Natural killer cell (primary cell): ENCODE measurements at places on chromosomes 4 and X.

- DNase-seq, result no peak
- no peaks in the 10 kb centered on the region for H3K36me3 ChIP-seq
- H3K4me1 ChIP-seq, result no peaks in the 10 kb centered on the region
These were observed 1.9 kb downstream of the ARHGAP6 start for GRCh38 chrX:11663875-11664210.

DNA sequence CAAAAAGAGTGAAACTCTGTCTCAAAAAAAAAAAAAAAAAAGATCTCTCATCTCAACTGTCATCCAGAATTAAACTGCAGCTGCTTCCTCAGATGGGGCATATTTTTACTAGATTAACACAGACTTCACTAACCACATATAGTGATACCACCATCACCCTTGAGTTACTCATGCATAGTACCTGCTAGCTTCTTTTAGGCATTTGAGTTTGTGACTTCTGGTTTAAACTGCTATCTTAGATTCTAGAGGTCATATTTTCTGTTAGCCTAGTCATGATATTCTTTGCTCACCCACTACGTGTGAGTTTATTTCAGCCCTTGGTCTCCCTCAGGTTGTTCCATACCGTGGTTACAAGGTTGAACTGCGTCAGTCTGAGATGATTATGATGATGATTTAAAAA, 154.9 kb upstream of the BMP3 start:
- no peaks in the 10 kb centered on the region for H3K27me3 ChIP-seq
- no peak overlapping the region for H3K27ac ChIP-seq
- no peaks in the 10 kb centered on the region for H3K36me3 ChIP-seq
- no peaks in the 10 kb centered on the region for H3K4me1 ChIP-seq
- H3K4me3 ChIP-seq, result no peak overlapping the region
- no peak for DNase-seq

GRCh38 chrX:136219893-136220292, 31.3 kb downstream of the MAP7D3 start:
- H3K4me3 ChIP-seq, result no peak overlapping the region
- no peaks in the 10 kb centered on the region for H3K27me3 ChIP-seq
- no peak overlapping the region for H3K27ac ChIP-seq
- DNase-seq, result no peak
- H3K36me3 ChIP-seq, result peaks cover 28% of the 10 kb centered on the region

DNA sequence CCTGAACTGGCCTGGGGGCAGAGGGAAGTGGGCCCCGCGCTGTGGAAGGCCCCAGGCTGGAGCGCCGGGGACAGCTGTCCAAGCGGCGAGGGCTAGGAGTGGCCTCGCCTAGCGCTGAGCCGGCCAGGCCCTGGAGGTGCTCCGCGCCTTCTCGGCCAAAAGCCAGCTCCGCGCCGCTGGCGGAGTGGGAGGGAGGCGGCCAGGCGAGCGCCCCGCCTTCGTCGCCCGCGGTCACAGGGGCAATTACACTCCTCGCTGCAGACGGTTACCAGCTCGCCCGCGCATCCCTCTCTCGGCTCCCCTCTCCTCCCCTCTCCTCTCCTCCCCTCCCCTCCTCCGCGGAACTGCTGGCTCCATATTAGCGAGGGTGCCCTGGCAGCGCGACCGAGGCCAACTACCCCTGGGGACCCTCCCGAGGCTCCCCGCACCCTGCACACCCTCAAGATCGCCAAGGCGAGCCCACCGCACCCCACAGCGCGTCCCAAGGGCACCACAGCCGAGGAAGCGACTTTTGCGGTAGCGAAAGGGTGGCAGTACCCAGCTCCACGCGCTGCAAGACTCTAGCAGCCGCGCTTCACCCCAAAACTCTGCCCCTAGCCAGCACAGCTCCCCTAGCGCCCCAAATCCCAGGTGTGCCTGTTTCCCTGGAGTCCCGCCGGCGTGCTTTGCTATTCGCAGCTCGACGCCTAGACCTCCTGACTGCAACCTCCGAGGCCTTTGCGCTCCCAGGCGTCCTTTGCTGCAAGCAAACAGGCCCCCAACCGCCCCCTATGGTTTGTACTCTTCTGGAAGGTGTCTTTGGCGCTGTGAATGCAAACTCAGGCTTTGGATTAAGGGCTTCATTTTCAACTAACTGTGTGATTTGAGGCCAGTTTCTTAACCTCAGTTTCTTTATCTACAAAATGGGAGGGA, 91.4 kb downstream of the BCOR start:
- H3K27me3 ChIP-seq, result peaks cover 22% of the 10 kb centered on the region
- H3K27ac ChIP-seq, result no peak overlapping the region
- peak; percentile 42 for DNase-seq
- H3K36me3 ChIP-seq, result no peaks in the 10 kb centered on the region

DNA sequence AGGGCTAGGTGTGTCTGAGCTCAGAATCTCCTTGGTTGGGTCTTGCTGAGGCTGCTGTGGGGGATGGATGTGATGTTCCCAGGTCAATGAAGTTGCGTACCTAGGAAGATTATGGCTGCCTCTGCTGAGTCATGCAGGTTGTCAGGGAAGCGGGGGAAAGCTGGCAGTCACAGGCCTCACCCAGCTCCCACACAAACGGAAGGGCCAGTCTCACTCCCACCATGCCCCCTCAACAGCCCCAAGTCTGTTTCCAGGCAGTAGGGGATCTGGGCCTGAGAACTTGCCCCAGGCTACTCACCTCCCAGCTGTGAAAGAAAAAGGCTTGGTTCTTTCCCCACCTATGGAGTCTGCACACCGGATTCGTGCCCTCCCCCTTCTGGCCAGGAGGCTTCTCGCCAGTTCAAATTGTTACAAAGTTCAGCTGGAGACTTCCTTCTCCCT, 72.9 kb downstream of the WDR44 start:
- no peak for DNase-seq
- no peaks in the 10 kb centered on the region for H3K27me3 ChIP-seq
- no peak overlapping the region for H3K4me3 ChIP-seq
- no peaks in the 10 kb centered on the region for H3K36me3 ChIP-seq
- H3K27ac ChIP-seq, result no peak overlapping the region
- H3K4me1 ChIP-seq, result no peaks in the 10 kb centered on the region

DNA sequence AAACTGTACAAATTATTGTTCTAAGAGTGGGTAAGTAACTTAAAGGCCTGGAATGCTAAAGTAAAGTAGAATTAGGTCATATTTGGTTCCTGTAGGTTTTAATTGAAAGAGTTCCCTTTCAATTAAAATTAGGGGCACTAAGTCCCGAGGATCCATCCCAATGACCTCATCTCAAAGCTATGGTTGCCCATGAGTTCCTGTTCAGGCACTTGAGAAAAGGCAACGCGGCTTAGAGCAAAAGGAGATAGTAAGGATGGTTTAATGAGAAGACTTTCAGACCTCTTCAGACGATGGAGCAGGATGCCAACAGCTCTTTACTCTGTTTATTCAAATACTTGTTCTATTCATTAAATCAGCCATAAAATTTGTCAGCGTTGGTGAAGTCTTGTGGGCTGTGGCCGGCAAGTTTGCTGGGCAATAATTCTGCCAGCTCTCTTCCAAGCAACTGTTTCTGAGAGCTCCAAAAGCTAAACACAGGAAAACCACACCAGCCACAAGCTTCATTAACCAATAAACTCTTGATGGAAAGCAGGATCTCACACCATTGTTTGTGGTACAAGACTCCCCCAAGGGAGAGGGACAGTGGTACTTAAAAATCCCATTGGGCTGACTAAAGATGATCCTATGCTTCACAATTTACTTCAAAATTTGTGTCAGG, 167.4 kb downstream of the COL4A6 start:
- no peak overlapping the region for H3K4me3 ChIP-seq
- no peaks in the 10 kb centered on the region for H3K4me1 ChIP-seq
- no peaks in the 10 kb centered on the region for H3K27me3 ChIP-seq
- H3K27ac ChIP-seq, result no peak overlapping the region
- DNase-seq, result no peak
- no peaks in the 10 kb centered on the region for H3K36me3 ChIP-seq

- H3K27me3 ChIP-seq, result no peaks in the 10 kb centered on the region
- peak; percentile 34 for DNase-seq
- H3K36me3 ChIP-seq, result no peaks in the 10 kb centered on the region
- H3K4me1 ChIP-seq, result peaks cover 16% of the 10 kb centered on the region
These were observed 1.6 kb downstream of the SEPTIN11 start for GRCh38 chr4:76950956-76951671.

- H3K27ac ChIP-seq, result no peak overlapping the region
- H3K36me3 ChIP-seq, result no peaks in the 10 kb centered on the region
- H3K27me3 ChIP-seq, result no peaks in the 10 kb centered on the region
- no peaks in the 10 kb centered on the region for H3K4me1 ChIP-seq
- DNase-seq, result no peak
- H3K4me3 ChIP-seq, result no peak overlapping the region
These were observed 10.1 kb downstream of the RADX start for GRCh38 chrX:106621836-106622235.

DNA sequence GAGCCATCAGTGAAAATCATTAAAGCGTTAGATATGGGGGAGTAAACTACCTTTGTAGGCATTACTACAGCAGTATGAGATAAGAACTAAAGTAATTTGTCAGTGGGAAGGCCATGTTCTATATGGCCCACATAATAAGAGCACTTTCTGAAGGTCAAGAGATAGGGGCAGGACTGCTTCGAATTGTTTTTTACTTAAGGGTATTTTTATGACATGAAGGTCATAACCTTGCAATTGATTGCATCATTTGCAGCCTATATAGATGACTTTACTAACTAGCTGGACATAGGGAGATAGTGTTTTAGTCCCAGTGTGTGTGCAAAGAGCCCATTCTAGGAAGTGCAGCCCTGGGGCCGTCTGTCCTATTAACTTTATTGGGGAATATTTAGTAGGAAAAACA, 23.6 kb upstream of the GC start:
- no peak overlapping the region for H3K4me3 ChIP-seq
- H3K27ac ChIP-seq, result no peak overlapping the region
- no peaks in the 10 kb centered on the region for H3K4me1 ChIP-seq

DNA sequence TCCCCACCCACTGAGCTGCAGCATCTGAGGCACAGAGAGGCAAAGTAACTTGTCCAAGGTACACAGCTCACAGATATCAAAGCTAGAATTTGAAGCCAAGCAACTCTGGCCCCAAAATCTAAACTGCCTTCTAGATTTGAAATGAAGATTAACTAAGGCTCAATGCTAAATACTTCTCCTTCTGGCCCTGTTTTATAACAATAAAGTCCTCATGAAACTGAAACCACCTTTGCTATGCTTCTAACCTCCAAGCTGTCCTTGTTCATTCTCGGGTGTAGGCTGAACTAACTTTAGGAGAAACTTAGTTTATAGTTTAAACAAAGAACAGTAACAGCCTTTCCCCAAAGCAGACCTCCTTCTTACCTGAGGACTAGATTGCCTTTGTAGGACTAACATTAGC, 93.6 kb downstream of the DCTD start:
- no peaks in the 10 kb centered on the region for H3K36me3 ChIP-seq
- H3K27me3 ChIP-seq, result no peaks in the 10 kb centered on the region
- H3K27ac ChIP-seq, result no peak overlapping the region

DNA sequence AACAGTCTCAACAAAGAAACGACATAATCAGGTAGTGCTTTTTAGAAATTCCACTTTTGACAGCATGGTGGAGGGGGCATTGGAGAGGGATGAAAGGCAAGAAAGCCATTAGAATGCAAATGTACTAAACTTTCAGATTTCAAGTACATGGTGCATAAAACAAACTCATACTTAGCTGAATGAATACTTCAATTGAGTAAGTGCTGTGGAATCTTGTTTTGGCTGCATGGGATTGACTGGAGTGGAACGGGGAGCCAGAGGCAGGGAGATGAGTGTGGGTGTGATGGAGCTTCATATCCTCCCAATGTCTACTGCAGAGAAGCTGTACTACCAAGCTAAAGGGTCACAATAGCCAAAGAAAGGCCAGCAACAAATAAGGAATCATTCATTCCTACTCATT, 52.4 kb downstream of the USP46 start:
- no peak for DNase-seq
- no peaks in the 10 kb centered on the region for H3K4me1 ChIP-seq
- no peaks in the 10 kb centered on the region for H3K27me3 ChIP-seq

DNA sequence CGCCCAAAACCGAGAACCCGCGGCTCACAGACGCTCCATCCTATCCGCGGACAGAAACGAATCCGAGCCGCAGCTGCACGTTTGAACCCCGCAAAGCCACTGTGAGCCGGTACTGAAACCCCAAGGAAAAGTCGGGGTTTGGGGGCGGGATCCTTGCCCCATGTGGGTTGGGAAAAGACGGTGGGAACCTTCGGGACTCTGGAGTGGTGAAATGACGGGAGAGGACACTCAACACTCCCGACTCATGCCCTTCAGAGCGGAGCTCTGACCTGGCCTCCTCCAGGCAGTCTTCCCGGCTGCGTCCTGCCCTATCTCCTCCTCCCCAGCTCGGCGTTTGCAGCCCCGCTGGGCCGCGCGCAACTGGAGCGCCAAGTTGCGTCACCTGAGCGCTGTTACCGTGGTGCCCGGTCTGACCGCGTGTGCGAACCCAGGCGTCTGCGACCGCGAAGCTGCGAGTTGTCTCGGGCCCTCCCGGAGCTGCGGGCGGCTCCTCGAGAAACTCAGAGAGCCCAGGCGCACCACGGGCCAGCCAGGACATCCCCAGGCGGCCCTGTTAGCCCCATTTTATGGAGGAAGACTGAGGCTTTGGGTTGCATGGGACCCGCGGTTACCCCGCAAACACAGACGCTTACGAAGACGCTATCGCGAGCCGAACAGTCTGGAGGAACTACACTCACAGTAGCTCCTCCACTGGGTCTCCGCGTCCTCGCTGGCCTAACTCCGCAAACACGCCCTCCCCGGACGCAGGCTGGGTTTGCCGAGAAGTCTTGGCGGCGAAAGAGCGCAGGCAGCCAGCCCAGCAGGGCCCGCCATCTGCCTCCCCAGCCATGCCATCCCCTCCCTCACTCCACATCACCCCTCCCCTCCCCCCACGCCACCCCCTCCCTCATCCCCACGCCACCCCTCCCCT, 20.3 kb upstream of the HMX1 start:
- no peaks in the 10 kb centered on the region for H3K36me3 ChIP-seq
- no peak overlapping the region for H3K27ac ChIP-seq
- H3K4me1 ChIP-seq, result no peaks in the 10 kb centered on the region
- H3K27me3 ChIP-seq, result peaks cover 8% of the 10 kb centered on the region
- H3K4me3 ChIP-seq, result no peak overlapping the region
- no peak for DNase-seq

DNA sequence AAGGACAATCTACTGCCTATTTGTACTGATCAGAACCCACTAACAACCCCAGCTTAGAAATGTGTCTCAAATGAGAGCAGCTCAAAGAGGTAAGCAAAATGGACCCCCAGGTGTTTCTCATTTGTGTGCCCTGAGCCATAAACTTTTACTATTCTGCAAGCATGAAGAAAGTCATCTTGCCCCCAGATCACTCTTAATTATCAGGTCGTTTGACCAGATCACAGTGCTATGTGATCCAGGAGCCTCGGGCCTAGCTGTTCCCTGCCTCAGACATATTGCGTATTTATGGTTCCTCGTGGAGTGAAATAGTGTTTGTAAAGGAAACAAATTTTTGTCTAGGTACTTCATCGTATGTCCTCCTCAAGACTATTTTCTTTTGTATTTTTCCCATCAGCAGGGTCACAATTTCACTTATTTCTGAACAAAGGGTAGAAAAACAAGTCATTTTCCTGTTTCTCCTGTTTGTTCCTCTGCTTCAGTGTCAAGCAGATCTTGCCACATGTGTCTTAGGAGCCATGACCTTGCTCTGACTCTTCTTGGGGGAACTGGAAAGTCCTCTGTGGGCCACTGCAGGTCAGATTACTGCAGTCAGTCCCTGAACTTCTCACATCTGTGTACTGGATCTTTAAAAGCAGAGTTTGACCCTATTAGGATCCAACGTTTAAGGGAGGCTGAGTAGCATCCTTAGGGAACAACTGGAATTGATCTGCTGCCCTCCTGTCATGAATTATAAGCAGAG, 194.9 kb downstream of the PALLD start:
- no peaks in the 10 kb centered on the region for H3K4me1 ChIP-seq
- H3K36me3 ChIP-seq, result no peaks in the 10 kb centered on the region
- H3K27me3 ChIP-seq, result no peaks in the 10 kb centered on the region
- DNase-seq, result no peak

- H3K4me1 ChIP-seq, result no peaks in the 10 kb centered on the region
- DNase-seq, result no peak
- H3K36me3 ChIP-seq, result no peaks in the 10 kb centered on the region
- H3K4me3 ChIP-seq, result no peak overlapping the region
These were observed 185.6 kb upstream of the S100G start for GRCh38 chrX:16464369-16464768.
